ENCODE measurements at places on chromosomes 13 and 19.

- DNase-seq: peak; percentile 84
Measured at GRCh38 chr19:7799640-7800355, 30.2 kb upstream of the EVI5L start.

DNA sequence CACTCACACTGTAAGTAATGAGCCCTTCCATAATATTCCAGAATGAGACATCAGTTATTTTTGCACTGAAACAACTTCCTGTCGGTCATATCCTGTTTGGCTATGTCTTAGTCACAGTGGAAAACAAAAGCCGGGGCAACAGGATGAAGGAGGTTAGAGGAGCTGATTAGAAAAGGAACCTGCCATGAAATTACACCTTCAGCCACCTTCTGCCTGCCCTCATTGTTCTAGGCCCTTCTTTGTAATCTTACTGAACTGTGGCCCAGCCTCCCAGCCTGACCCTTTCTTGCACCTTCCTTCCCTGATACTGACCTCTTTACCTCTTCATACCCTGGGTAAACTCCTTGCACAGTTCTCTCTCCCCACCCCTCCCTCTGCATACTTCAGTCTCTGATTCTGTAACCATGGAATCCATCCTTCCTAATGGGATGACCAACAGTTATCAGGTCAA lies 67.3 kb downstream of the DOCK9 start:
- DNase-seq: peak; percentile 90

GRCh38 chr13:70662231-70662940 lies 554.1 kb upstream of the KLHL1 start:
- no peak for DNase-seq

GRCh38 chr13:106568299-106569003 lies 514 bp upstream of the ARGLU1 start:
- no peak for DNase-seq

DNA sequence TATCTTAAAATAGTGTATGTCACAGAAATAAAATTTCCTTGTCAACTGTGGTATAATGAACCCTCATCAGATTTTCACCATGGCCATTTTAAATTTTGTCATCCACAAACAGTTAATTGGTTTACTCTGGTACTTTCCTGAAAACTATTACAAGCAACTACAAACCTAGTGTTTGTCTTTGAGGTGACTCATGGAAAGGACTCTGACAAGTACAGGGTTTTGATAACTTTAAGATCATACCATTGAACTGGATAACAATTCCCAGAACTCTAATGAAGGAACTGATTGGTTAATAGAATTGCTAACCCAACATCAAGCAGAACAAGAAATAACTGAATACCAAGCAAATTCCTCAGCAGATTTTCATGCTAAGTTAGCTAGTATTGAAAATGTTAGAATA lies 237.7 kb upstream of the IPO5 start:
- DNase-seq: peak; percentile 14

- no peak for DNase-seq
Measured at GRCh38 chr13:40170982-40171381, 495.5 kb downstream of the FOXO1 start.

GRCh38 chr13:98896083-98896867 lies 81.6 kb downstream of the DOCK9 start:
- no peak for DNase-seq

DNA sequence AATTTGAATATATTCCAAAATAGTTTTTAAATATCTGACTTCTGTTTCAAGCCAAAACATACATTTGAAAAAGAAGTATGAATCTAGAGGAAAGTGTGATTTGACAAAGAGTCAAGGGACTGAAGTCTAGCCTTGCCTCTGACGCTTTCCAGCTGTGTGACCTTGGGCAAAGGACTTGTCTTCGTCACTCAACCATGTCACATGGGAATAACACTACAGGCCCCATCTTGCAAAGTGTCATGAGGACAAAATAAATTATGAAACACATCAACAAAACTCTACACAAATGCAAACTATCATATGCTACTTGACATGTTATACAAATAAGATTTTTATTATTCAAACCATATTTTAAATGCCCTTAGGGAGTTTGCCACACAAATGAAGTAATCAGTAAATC lies 73.0 kb downstream of the CYSLTR2 start:
- DNase-seq: no peak

- no peak for DNase-seq
Measured at GRCh38 chr19:30163663-30164062, 208.5 kb upstream of the ZNF536 start.

DNA sequence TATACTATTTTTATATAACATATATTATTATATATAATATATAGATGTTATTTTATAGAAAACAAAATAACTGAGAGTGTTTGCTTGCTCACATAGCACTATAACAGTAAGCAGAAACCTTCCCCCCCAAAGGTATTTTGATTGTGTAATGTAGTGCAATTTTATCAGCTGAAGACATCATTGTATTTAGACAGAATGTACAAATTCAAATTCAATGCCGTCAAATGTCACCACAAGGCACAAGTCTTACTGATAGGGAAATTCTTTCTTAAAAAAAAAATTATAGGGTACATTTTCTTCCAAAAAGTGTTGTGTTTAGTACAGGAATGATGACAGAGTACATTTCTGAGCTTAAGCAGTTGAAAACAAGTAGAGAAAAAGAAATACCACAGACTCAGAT lies 1147.1 kb upstream of the SPRY2 start:
- DNase-seq: peak; percentile 39

- DNase-seq: no peak
Measured at GRCh38 chr13:52926971-52927370, 78.5 kb upstream of the PCDH8 start.

DNA sequence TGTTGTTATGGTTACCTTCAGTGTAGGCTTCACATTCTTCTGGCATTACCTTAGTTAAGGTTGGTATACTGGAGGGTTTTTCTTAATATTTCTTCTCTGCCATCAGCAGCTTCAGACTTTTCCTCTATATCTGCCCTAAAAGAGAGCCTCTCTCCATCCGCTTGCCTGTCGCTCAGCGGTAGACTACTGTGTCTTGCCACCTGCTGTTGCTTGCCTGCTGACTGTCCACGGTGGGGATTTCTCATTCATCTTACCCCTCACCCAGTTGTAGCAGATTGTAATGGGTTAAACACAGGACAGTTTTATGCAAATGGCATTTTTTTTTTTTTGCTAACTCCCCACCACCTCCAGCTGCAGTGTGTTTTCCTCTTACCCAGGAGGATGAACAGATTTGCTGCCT lies 577.2 kb downstream of the SLITRK5 start:
- no peak for DNase-seq

DNA sequence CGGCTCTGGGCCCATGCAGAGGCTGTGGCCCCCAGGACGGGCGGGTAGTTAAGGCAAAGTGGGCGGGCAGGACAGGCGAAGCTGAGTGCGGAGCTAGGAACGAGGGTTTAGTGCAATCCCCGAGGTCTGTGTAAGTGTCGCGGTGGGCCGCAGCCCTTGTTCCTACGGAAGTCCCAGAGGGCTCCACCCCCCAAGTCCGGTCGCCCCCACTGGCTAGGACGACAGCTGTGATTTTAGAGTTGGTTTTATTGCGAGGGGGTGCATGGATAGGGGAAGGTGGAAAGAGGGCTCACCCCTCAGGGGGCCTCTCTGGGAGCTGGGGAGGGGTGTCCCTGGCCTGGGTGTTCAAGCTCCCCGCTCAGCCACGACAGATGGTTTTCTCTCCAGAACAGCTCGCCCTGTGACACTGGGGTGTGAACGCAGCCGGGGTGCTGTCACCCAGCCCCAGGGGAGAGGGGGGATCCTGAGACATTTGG lies 21.7 kb downstream of the ZBTB7A start:
- DNase-seq: no peak

GRCh38 chr13:41492432-41493260 lies 35.3 kb downstream of the RGCC start:
- DNase-seq: no peak

DNA sequence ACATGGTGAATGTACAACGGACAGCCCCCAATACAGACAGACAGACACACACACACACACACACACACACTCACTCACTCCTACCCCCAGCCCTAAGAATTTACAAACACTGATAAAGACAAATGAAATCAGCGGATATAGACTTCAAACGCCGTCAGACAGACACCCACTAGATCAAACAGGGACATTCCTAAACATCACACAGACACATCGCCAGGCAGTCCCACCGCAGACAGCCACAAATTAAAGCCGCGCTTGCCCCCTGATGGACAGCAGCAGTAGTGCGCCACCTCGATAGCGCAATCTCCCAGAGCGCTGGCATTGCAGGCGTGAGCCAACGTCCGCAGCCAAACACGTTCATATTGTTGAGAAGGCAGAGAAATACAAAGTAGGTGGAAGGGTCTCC lies 24.7 kb upstream of the ADGRE1 start:
- peak; percentile 87 for DNase-seq

DNA sequence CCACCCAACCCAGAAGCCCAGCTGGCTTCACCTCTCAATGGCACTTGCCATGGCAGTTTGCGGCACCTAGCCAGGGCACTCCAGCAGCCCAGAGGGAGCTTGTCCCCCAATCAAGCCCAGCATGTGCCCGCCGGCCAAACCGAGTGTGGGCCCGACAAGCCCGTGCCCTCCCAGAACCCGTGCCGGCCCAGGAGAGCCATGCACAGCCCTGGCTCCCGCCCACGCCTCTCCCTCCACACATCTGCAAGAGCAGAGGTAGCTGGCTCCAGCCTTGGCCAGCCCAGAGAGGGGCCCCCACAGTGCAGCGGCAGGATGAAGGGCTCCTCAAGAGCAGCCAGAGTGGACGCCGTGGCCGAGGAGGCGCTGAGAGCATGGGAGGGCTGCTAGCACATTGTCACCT lies 2278.0 kb upstream of the PCDH20 start:
- DNase-seq: no peak

GRCh38 chr13:30739761-30740642 lies 4.7 kb downstream of the ALOX5AP start:
- DNase-seq: peak; percentile 92

GRCh38 chr19:42166316-42166715 lies 34.1 kb upstream of the POU2F2 start:
- no peak for DNase-seq

GRCh38 chr13:112978561-112979405 lies 9.8 kb downstream of the MCF2L start:
- DNase-seq: no peak

DNA sequence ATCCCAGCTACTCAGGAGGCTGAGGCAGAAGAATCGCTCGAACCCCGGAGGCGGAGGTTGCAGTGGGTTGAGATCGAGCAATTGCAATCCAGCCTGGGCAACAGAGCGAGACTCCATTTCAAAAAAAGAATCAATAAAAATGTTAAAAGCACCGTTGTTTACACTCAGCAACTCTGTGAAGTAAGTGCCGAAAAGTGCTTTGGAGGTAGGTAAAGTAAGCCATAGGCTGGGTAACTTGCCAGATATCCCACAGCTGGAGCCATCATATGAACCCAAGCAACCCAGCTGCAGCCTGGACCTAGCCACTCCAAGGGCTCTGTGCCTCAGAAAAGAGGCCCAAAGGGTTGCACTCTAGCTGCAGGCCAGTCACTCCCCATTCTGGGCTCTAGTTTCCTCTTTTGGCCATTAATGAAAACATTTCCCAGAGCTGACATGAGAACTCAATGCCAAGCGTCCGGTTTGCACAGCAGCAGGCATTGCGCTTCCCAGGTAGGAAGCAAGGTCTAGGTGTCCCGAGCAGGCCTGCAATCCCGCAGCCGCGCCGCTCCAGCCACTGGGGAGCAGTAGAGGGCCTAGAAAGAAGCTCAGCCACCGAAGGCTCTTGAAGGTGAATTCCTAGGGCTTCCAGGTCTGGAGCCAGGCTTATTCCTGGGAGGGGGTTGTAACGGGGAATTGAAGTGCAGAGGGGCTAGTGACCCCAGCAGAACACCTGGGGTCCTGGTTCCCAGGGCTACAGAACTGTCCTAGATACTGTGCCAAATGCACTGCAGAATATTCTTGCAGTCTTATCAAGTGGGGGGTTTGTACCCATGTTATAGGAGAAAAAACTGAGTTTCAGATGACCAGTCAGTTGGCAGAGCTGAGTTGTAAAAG lies 4.1 kb upstream of the CD79A start:
- peak; percentile 67 for DNase-seq

- DNase-seq: no peak
Measured at GRCh38 chr13:110070046-110070445, 236.9 kb downstream of the COL4A1 start.

DNA sequence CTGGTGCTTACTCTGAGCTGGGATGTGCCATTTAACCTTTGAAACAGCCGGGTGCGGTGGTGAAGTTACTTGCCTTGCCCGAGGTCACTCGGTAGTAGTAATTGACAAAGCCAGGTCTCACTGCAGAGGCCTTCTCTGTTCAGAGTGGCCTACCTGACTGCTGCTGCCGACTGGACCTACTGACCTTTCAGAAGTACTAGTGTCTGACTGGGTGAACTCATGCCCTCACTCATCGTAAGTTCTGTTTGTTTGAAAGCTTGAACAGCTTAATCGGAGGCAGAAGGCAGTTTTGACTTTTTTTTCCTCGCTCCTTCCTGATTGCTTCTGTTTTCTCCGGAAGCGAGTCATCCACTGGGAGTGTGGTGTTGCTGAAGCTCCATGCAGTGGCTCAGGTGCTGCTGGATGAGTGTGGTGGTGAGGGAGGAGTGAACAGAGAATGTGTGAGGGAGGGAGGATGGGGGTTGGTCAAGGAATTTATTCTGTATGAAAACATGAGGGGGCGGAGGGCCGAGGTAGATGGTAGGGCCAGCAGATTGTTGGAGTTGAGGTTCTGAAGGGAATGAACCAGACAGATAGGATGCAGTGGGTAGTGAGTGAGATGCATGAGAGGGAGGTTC lies 2.7 kb downstream of the SPINT2 start:
- DNase-seq: peak; percentile 58

- DNase-seq: no peak
Measured at GRCh38 chr19:55041627-55042343, 3.7 kb upstream of the GP6 start.

DNA sequence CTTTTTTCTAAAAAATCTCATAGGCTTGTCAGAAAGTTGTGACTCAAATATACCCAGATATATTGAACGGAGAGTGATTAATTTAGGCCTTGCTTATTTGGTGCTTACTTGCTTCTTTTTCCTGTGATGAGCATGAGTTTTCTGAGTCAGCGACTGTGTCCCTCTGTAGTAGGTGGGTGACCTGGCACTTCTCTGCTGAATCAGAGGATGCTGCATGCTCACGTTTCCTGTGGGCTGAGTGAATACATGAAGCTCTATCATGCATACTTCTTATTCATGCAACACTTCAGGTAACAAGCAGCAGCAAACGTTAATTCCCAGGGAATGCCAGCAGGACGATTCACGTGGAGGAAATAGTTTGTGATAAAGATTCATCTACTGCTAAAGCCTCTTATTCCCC lies 245.0 kb downstream of the KLF5 start:
- peak; percentile 10 for DNase-seq
